GM18507 (cell line): ENCODE measurements at places on chromosomes 12 and 14.

- no peak for DNase-seq
Observed at GRCh38 chr12:57560516-57560915, 10.7 kb downstream of the KIF5A start.

DNA sequence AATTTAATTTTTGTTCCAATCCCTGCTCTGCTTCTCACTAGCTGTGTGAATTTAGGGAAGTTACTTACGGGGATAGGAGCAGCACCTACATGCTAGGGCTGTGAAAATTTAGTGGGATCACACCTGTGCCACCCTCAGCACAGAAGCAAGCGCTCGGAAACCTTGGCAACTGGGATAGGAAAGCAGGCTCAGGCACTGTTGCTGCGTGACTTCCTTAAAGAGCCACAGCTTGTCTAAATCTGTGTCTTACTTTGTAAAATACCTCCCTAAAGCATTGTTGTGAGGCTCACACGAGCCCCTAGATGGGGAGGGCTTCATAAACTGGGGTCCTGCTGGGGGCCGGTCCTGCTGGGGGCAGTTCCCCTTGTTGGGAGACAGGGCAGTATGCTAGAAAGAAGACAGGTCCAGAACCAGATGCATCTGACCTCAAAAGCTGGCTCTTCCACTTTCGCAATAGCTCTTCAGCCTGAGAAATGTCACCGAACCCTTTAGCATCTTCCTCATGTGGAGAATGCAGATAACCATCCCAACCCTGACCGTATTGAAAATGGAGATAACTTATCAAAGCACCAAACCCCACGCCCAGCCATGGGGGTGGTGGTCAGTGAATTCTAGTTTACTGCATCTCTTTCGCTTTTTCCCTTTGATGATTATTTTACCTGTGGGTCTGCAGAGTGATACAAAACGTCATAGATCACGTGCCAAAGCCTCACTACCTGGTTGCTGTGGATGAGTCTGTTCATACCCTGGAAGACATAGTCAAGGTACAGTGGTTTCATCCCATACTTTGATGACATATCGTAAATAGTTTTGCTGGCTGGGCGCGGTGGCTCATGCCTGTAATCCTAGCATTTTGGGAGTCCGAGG lies 54.1 kb downstream of the AK7 start:
- DNase-seq: no peak

DNA sequence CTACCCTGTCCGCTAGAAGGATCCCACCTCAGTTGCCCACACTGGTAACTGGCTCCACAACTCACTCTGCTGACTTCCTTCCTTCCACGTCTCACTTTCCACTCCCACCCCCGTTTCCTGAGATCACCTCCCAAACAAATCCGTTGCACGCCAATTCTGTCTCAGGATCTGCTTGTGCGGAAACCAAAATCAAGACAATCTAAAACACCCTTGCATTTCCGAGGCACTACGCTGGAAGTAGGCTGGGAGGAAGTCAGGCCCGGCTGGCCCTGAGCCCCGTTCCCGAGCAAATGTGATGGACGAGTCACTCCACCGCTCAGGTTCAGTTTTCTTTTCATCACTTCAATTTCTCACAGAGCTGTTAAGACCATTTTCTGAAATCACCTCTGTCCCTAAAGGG lies 23.1 kb downstream of the ABCB9 start:
- DNase-seq: no peak

DNA sequence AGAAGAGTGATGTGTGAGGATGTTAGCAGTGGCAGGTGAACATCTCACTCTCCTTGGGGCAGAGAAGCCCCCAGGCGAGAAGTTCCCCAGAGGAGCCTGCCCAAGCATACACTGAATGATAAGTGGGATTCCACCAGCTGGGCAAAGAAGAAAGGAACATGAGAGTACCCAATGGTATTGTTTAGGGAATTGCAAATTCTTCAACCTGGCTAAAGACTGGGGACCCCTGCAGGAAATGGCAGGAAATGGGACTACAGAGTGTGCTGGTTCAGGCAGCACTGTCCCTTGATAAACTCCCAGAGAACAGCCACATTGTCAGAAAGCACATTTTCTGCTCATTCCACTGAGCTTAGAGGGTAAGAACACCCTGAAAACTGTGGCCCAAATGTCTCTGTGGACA lies 121.3 kb downstream of the RPS29 start:
- DNase-seq: no peak

DNA sequence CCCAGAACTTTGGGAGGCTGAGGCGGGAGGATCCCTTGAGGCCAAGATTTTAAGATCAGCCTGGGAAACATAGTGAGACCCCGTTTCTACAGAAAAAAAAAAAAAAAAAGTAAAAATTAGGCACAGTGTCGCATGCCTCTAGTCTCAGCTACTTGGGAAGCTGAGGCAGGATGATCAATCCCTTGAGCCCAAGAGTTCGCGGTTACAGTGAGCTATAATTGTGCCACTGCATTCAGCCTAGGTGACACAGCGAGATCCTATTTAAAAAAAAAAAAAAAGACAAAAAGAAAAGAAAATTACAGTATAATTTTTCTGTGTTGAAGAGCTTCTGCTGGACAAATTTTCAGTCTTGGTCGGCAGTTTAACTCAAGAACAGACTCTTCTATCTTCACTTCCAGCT lies 133.9 kb upstream of the FGD4 start:
- no peak for DNase-seq

GRCh38 chr12:109010259-109010658 lies 10.6 kb downstream of the SVOP start:
- no peak for DNase-seq

DNA sequence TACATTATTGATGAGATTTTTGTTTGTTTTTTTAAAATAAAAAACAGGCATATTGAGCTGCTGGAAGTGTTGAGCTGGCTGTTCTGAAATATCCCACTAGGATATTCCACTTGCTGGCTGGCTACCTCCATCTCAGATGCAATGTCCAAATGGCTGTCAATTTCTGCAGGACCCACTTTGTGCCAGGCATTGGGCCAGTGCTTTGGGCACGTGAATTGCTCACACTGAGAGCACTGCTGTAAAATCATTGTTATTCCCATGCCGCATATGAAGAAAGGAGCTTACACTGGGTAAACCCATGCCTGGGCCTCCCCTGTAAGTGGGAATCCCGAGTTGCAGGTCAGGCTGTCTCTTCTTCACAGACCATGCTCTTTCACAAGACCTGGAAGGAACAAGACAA lies 56.7 kb downstream of the RGS6 start:
- no peak for DNase-seq

GRCh38 chr12:79381248-79382208 lies 309.2 kb downstream of the PAWR start:
- no peak for DNase-seq
